ENCODE measurements at places on chromosomes 1 and 21.

DNA sequence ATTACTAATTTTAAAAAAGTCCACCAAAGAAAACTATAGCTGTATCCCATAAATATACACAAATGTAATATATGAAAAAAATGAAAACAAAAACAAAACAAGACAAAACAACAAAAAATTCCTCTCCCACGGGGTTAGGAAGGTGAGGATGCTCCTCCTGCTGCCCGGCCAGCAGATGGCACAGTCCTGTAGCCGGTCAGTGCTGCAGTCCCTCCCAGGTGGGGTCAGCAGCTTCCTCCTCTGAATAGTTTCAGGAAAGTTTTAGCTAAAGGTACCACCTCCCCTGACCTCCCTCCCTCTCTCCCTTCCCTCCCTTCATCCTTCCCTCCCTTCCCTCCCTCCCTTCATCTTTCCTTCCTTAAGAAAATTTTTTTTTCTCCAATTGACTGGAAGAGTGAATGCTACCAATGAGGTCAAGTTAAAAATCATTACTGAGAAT is 67.8 kb upstream of the BCL10 start:
- DNase-seq = peak; percentile 5

- DNase-seq = no peak
These were observed 749 bp upstream of the LRIG2 start for GRCh38 chr1:113072141-113072756.

- DNase-seq = no peak
These were observed 8.3 kb upstream of the CFAP45 start for GRCh38 chr1:159908031-159908940.

- no peak for DNase-seq
These were observed 4.4 kb upstream of the HMGN1 start for GRCh38 chr21:39353295-39353694.

- DNase-seq = no peak
These were observed 25.2 kb upstream of the SCYL3 start for GRCh38 chr1:169918927-169919326.

DNA sequence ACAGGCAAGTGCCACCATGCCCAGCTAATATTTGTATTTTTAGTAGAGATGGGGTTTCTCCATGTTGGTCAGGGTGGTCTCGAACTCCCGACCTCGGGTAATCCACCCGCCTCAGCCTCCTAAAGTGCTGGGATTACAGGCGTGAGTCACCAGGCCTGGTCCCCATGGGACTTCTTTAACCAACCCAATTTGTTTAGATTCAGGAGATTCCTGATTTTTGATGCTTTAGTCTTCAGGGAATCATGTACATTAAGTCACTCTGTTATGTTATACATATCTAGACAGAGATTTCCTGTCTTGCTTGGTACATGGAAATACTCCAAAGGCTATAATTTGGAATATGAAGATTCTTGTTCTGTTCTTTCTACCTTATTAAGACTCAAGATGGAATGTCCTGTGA is 202.4 kb upstream of the L1TD1 start:
- no peak for DNase-seq

Data from suppressor macrophage (primary cell).